ENCODE measurements at places on chromosomes 2 and 18. TPM values are rescaled to one million over a fixed set of nuclear protein-coding genes. Genes with fewer than 3 reads are reported as not detected.

GRCh38 chr2:71778936-71779773, 325.8 kb downstream of the DYSF start:
- DNase-seq = peak; percentile 2

DNA sequence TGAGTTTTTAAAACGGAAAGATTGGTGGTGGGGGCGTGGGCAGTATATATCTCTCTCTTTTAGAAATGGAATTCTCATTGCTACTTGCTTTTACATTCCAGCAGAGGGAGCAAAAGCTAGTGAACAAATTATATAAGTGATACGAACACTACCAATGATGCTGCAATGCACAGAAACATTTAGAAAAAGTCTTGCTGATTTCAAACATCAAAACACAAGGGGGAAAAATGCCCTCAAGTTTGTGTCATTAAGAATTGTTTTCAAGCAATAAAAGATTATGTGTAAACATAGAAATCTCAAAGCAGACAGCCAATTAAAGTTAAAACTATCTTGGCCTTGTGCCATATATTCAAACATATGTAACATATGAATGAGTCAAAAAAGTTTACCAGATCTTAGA, 296.3 kb upstream of the KCNJ3 start:
- DNase-seq = no peak

USP37 gene
- total RNA-seq = 24.4 TPM

GRCh38 chr18:5630900-5631413, 87.2 kb upstream of the EPB41L3 start:
- no peak for DNase-seq

DNA sequence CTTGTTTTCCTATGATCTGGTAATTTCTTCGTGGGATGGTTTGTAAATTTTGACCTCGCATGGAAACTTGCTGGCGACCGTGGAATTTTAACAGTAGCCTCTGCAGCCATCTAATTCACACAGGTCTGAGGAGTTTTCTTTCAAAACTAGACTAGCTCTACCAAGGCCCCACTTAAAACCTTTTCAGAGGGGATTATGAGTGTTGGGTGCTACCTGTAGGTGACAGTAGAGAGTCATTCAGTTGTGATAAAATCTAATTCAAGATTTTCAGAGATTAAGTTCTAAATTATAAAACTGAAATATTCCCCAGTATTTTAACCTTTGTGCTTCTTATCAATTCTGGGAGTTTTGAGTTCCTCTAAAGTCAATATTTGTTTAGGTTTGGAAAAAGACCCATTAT, 31.0 kb downstream of the THSD7B start:
- no peak for DNase-seq

- DNase-seq = peak; percentile 56
Measured at GRCh38 chr18:69898241-69898861, 49.3 kb downstream of the CD226 start.

DNA sequence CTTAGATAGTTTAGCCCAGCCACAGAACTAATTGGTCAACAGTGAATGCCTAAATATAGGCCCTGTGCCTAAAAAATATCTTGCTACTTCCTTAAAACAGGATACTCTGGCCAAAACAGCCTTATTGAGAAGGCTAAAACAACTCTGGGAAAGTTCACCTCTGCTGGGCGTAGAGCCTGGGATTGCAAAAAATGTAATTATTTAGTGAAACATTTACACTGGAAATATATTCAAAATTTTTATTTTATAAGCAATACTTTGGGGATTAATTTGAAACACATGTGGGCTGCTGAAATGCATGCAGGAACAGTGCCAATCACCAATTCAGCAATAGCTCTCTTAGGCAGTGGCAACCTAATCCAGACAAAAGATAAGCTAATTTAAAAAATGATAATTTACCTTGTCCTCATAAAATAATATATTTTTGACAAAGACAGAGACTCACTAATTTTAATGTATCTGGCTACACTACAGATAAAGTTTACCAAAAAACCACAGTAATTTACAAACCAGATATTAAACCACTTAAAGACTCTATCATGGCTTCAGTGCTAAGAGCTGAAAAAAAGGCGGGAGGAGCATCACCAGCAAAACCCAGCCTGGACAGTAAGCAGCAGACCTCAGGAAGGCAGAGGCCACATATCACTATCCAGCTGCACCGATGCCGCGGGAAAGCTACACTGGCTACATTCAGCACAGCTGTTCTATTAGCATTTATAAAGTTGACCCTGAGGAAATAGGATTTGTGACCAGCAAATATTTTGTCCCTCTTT, 18.5 kb downstream of the TRAK2 start:
- DNase-seq = no peak

DNA sequence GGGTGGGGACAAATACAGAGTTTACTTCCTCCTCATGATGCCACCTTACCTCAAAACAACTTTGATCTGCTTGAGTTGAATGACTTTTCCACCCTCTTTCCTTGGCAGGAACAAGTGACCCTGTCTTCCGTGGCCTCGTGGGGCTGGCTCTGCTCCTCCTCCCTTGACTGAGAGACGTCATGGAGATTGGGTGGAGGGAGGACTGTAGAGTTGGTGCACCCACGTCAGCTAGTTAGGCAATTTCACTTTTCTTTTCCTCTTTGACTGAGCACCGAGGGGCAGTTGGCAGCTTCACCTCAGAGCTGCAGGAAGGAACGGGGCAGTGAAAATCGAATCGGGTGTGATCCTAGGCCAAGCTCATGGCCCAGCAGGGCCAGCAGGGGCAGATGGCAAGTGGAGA, at the start of gene SP140:
SP140 (plus strand) TSS at position 251 of the 400 bp plus-strand sequence; CDS start at position 360, 109 bp downstream.
- peak; percentile 71 for DNase-seq

- DNase-seq = no peak
Measured at GRCh38 chr2:75480971-75481836, 79.5 kb downstream of the EVA1A start.

- DNase-seq = no peak
Measured at GRCh38 chr18:77366720-77367641, 117.3 kb downstream of the GALR1 start.

GRCh38 chr2:168028362-168028761, 219.0 kb downstream of the STK39 start:
- no peak for DNase-seq

- DNase-seq = no peak
Measured at GRCh38 chr2:111659361-111660333, 224.3 kb downstream of the ANAPC1 start.

TMEM37 gene
- not detected for total RNA-seq
